NCI-H187 (cell line): ENCODE measurements at places on chromosomes 7 and 10.

DNA sequence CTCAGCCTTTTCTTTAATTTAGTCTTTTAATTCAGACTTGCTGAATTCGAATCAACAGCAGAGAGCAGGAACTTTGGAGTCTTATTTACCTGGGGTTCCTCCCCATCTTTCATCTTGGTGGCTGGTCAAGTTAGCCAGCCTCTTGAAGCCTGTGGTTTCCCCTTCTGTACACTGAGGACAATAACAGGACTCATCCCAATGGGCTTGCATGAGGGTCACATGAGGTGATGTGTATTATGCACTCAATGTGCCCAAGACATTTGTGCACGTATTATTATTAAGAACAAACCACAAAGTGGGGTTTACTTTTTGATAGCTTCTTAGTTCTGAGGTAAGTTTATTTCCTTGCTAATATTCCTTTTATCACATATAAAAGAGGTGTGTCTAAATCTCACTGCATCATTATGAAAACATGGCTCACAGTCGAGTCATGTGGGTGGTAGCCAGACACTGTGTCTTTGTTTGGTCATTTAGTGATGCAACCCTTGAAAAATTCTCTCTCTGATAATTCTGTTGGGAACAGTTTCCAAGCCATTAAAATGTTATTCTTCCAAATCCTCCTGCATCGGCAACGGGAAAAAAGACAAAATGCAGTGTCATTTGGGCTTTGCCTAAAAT lies 86.5 kb upstream of the GRB10 start:
- no peak for DNase-seq

DNA sequence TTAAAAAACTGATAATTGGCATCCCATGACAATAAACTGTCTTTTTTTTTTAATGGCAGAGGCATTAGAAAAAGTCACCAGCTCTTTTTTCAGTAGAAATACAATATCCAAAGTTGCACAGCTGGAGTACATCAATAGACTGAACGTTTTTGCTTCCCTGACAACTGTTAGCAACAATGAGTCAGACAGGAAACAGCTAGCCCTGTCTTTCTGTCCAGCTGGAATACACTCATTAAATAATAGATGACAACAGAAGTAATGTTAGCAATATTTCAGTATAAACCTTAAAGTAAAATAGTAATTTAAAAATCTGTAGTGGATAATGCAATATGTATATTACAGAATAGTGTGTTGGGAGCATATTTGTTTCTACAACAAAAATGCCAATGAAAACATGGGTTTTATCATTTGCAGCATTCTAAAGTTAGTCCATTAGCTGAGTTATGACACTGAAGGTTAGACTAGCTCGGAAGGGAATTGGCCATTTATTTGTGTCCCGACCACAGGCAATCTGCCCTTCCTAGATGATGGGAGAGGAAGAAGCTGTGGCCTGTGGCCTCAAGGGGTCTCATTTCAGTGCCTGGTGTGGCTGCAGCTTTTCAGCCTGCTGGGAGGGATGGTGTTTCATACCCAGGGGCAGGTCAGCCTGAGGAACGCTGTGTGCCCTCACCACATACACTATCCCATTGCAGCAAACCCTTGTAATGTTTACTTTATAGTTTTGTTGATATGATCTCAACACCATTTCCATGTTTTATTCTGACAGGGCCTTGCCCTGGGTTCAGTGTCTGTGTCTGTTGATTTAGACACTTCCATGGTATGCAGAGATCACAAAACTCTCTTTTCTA lies 173.3 kb downstream of the SLC16A9 start:
- DNase-seq = no peak

DNA sequence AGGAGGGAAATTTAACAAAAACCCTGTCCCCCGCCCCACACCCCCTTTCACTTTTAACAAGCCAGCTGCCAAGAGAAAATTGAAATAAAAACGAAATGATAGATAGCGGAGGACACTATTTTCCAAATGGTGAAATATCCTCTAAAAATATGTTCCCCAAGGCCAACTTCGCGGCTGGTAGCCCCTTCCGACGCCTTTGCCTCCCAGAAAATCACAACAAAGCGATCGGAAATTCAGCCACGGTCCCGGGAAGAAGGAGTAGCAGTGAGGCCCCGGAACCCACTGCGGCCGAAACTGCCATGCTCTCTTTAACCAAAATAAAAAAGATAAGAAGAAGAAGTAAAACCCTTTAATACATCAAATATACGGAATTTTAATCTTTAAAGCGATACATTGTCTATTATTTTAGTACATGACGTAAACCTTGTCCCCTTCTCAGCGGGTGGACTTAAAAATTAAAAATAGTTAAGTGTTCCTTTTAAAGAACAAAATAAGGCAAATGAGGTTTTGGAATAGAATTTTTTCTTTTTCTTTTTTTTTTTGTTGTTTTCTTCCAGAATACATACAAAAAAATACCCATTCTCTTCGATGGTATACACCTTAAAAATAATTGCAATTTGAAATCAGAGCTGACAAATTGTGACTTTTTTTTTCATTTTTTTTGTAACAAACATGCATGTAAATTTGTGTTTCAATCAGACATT lies 3.9 kb downstream of the ZNF503 start:
- no peak for DNase-seq

GRCh38 chr10:4765428-4765827 lies 60.6 kb upstream of the AKR1E2 start:
- no peak for DNase-seq

- peak; percentile 55 for DNase-seq
These were observed 29.6 kb downstream of the AMZ1 start for GRCh38 chr7:2717293-2718261.

DNA sequence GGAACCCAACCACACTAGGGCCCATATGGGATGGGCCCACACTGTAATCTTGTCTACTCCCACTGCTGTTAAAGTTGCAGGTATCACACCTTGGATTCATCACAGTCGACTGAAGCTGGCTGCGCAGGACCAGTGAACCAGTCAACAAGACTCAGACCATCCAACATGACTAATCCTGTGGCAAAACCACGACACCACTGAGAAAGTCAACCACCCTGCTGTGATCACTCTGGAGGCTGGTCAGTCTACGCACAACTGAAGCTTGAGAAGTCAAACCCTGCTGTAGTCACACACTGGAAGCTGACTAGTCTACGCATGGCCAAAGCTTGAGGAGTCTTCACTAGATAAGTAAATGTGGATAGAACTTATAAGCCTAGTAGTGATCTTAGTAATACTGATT lies 9.6 kb upstream of the CYREN start:
- DNase-seq = no peak

- no peak for DNase-seq
These were observed 342.4 kb upstream of the GRM3 start for GRCh38 chr7:86301301-86301700.

- DNase-seq = no peak
These were observed 62.6 kb upstream of the PLPP4 start for GRCh38 chr10:120394446-120394845.

DNA sequence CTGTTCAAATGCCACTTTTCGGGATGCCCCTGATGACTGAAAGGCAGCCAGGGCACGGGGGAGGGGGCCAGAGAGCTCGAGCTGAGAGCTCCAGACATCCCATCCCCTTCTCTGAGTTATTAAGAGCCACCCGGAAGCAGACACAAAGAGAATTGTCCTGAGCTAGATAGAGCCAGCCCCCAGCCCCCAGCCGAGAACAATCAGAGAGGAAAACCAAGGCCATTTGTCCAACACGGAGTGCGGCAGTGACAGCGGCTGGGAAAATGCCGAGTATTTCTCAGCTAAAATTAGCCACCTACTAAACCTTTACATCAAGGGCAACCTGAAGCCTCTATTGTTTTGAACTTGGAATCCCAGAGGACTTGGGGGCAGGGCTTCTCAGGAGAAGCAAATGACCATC lies 51.0 kb downstream of the UNC5B start:
- no peak for DNase-seq

DNA sequence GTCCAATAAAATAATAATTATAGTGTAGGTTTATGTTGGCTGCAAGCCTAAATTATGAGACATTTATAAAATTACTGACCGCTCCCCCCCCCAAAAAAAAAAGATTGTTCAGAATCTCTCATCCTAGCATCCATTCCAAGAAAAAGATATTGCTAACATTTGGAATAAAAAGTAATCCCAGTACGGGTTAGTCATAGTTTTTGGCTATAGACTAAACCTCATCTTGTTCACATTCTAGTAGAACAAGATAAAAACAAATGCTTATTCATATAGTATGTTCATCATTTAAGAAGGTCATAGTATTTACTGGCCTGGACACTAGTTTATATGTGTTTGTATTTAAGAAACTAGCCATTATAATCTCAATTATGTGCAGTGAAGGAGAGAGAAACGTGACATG lies 44.0 kb downstream of the ADK start:
- DNase-seq = no peak
